ENCODE measurements at places on chromosomes 7 and 10. TPM values are rescaled to one million over a fixed set of nuclear protein-coding genes. Genes with fewer than 3 reads are reported as not detected.

EN2 gene
- not detected for total RNA-seq

LRRC17 gene
- not detected for total RNA-seq

RPEL1 gene
- total RNA-seq: not detected

RSBN1L gene
- total RNA-seq: 14.9 TPM

NKX1-2 gene
- not detected for total RNA-seq

DNA sequence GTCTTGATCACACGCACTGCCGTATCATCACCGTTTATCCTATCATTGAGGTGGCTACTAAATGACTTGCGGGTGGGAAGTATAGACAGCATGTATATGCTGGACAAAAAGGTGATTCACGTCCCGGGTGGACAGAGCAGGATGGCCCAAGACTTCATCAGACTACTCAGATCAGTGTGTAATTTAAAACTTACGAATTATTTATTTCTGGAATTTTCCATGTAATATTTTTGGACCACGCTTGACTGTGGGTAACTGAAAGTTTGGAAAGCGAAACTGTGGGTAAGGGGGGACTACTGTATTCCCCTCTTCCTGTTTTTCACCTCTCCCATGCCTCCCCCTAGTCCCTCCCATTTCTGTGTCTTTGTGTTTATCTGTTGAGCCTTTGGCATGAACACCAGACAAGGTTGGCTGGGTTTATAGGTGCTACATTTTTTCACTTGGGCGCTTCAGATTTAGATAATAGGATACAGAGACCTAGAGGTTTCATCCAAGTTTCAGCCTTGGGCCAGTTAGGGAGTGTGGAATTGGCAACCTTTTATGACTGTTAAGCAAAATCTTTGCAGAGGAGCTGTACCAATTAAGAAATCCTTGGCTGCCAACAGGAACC is 55.8 kb downstream of the RBM20 start:
- no peak for DNase-seq
- H3K36me3 ChIP-seq: no peaks in the 10 kb centered on the region
- H3K4me1 ChIP-seq: peaks cover 6% of the 10 kb centered on the region
- no peak overlapping the region for H3K27ac ChIP-seq
- no peak overlapping the region for H3K4me3 ChIP-seq

DNA sequence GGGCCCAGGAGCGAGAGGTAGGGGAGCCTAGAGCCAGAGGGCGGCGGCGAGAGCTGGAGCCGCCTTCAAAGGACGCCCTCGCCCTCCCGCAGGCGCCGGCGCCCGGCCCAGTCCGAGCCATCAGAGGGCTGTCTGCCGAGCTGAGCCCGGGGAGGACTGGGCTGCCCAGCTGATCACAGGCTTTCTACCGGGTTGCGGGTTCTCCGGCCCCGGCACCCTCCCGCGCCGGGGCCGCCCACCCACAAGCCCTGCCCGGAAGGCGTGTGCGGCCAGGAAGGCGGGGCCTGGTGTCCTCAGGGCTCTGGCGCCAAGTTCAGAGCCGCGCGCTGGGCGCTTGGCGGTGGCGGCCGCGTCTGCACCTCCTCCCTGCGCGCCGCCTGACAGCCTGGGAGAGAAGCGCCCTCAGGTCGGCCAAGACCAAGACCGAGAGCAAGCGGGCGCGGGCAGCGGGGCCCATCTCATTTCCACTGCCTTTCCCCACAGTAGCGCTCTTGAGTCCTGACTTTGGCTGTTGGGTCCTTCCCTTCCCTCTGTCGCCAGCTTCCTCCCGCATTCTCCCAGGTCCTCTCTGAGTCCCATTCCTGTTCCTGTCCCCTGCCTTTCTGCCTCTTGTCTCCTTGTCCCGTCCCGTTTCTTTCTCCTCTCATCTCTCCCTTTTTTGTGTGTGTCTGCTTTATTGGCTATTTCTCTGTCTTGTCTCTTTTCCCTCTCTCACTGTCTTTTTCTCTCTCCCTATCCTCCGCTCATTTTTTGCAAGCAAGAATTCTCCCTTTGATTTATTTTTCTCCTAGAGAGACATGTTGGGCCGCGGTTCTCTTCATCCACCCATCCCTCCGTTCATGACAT is 60.6 kb upstream of the MSMB start:
- H3K27ac ChIP-seq: peak overlapping the region; percentile 1
- H3K4me1 ChIP-seq: peaks cover 10% of the 10 kb centered on the region
- peaks cover 3% of the 10 kb centered on the region for H3K36me3 ChIP-seq

- no peak overlapping the region for H3K4me3 ChIP-seq
- H3K27me3 ChIP-seq: peaks cover 12% of the 10 kb centered on the region
- no peak overlapping the region for H3K27ac ChIP-seq
- no peak for DNase-seq
- H3K36me3 ChIP-seq: no peaks in the 10 kb centered on the region
Measured at GRCh38 chr10:77702166-77702565, 64.6 kb upstream of the KCNMA1 start.

DNA sequence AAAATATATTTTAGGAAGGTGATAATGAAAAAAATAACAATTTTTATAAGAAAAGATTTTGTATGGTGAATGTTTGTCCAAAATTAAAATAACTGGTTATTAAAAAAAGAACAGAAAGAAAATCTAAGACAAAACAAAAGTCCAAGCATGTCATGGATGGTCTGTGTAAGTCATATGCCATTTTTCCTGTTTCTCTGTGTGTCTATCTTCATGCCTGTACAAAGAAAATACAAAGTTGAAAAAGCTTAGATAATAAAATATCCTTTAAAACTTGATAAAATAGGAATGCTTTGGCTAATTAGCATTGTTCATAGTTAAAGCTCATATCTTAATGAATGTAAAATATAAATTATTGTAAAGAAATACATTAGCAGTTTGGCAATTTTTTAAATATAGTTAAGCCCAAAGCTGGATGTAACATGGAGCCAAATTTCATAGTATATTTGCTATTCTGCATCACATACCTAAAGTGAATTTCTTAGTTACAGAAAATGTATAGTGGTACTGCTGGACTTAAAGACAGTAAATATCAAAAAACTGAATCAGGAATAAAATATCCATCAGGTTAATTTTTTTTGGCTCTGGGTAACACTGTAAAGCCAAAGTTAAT is 661.1 kb downstream of the PCDH15 start:
- H3K36me3 ChIP-seq: no peaks in the 10 kb centered on the region
- H3K4me1 ChIP-seq: no peaks in the 10 kb centered on the region
- no peak overlapping the region for H3K4me3 ChIP-seq
- no peaks in the 10 kb centered on the region for H3K27me3 ChIP-seq
- no peak overlapping the region for H3K27ac ChIP-seq

DNA sequence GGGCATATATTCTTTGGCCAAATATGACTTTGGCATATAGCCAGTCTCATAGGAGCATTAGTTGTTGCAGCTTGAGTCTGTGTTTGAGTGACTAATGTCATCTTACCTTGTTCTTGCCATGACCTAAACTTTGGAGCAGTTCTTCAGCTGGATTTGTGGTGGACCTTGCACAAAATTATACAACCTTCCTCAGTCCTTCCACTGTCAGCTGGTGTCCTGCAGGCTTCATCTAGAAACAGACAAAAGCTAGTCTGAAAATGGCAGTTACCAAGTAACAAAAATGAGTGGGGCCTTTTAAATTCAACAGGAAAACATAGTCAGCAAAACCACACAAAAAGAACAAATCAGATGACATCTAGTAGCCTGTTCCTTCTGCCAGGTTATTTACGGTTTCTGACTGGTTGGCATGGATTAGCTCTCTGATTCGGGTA is 59.5 kb upstream of the HECTD2 start:
- H3K27ac ChIP-seq: no peak overlapping the region
- H3K36me3 ChIP-seq: peaks cover 2% of the 10 kb centered on the region
- DNase-seq: no peak
- H3K4me3 ChIP-seq: no peak overlapping the region
- peaks cover 12% of the 10 kb centered on the region for H3K27me3 ChIP-seq

GRCh38 chr7:55083206-55083605 is 64.4 kb downstream of the EGFR start:
- no peak overlapping the region for H3K27ac ChIP-seq
- peaks cover 33% of the 10 kb centered on the region for H3K27me3 ChIP-seq
- H3K36me3 ChIP-seq: no peaks in the 10 kb centered on the region
- peaks cover 17% of the 10 kb centered on the region for H3K4me1 ChIP-seq

- peaks cover 5% of the 10 kb centered on the region for H3K27me3 ChIP-seq
- H3K36me3 ChIP-seq: no peaks in the 10 kb centered on the region
- H3K27ac ChIP-seq: no peak overlapping the region
- no peak overlapping the region for H3K4me3 ChIP-seq
Measured at GRCh38 chr7:22783421-22783820, 39.2 kb downstream of the TOMM7 start.

GRCh38 chr10:91672021-91672608 is 39.2 kb upstream of the PPP1R3C start:
- H3K27ac ChIP-seq: no peak overlapping the region
- H3K4me3 ChIP-seq: no peak overlapping the region
- no peak for DNase-seq
- H3K36me3 ChIP-seq: no peaks in the 10 kb centered on the region
- peaks cover 6% of the 10 kb centered on the region for H3K27me3 ChIP-seq

DNA sequence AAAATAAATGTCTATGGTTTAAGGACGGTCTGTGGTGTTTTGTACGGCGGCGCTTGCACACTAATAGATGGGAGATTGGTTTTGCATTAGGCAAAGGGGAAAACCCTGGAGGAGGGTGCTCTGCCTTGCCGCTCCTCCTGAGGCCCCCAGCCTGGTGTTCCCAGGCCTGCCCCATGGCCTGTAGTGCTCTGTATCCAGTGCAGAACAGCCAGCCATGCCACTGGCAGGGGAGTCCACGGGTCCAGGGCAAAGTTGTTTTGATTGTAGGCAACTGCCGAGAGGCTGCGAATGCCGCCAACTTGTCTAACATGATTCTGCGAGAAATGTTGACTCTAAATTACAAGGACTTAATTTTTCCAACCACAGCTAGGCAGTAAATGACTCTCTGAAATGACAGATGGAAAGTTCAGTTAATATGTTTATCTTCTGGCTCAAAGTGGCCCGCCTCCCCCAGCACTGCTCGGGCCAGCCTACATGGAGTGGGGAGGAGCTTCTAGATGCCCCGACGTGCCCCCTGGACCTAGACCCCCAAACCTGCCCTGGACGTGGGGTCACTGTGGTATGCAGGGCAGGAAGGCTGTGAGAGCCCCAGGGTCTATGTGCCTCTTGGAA is 104.6 kb upstream of the GDF10 start:
- H3K27me3 ChIP-seq: no peaks in the 10 kb centered on the region
- no peak overlapping the region for H3K27ac ChIP-seq
- H3K4me1 ChIP-seq: peaks cover 18% of the 10 kb centered on the region
- H3K4me3 ChIP-seq: peak overlapping the region; percentile 41
- H3K36me3 ChIP-seq: no peaks in the 10 kb centered on the region
- DNase-seq: peak; percentile 43

DNA sequence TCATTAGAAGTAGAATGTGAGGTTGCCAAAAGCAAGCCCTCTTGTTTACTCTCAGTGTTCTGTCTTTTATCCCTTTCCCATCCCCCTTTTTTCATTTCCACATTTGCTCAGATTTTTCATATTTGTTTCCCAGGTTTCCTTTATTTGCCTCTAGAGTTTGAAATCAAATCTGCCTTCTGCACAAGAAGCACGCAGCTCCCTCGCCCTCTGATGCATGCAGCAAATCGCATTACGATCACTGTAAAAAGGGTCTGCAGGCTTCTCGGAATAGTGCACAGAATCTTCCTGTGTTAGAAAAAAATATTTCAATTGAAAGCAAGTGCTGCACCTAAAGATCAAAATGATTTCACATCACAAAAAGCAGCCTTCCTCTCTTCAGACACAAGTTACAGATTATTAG is 129.0 kb downstream of the GPAM start:
- no peak overlapping the region for H3K4me3 ChIP-seq
- H3K27me3 ChIP-seq: peaks cover 4% of the 10 kb centered on the region
- H3K36me3 ChIP-seq: no peaks in the 10 kb centered on the region
- no peaks in the 10 kb centered on the region for H3K4me1 ChIP-seq
- no peak for DNase-seq
- H3K27ac ChIP-seq: no peak overlapping the region

- H3K36me3 ChIP-seq: no peaks in the 10 kb centered on the region
- H3K4me1 ChIP-seq: no peaks in the 10 kb centered on the region
- H3K27me3 ChIP-seq: peaks cover 24% of the 10 kb centered on the region
- H3K27ac ChIP-seq: no peak overlapping the region
- no peak for DNase-seq
Measured at GRCh38 chr7:149733924-149734790, 39.2 kb downstream of the ZNF467 start.

GRCh38 chr10:115975506-115975905 is 297.5 kb downstream of the GFRA1 start:
- no peak for DNase-seq
- H3K4me3 ChIP-seq: no peak overlapping the region
- no peaks in the 10 kb centered on the region for H3K27me3 ChIP-seq
- no peaks in the 10 kb centered on the region for H3K36me3 ChIP-seq

- H3K36me3 ChIP-seq: peaks cover 30% of the 10 kb centered on the region
- H3K4me3 ChIP-seq: peak overlapping the region; percentile 71
- peak overlapping the region; percentile 69 for H3K27ac ChIP-seq
- H3K27me3 ChIP-seq: no peaks in the 10 kb centered on the region
Measured at GRCh38 chr7:32515890-32516550, 20.7 kb downstream of the AVL9 start.

DNA sequence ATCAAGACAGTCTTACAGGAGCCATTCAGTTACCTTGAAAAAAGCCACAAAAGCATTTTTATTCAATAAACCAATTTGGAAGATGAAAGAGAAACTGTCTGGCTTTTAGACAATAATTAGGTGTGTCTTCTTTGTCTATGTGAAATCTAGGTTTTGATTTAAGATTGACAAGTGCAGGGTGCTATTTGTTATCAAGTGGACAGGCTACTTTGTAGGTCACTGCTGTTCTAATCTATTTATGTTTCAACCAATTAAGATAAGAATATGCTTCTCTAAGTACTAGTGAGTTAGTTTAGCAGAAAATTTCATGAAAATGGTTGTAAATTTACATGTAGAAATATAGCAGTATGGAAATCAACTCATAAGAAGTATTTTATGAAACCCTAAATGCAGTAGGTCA is 177.5 kb downstream of the CACNA2D1 start:
- H3K4me1 ChIP-seq: no peaks in the 10 kb centered on the region
- no peaks in the 10 kb centered on the region for H3K27me3 ChIP-seq
- H3K4me3 ChIP-seq: no peak overlapping the region
- no peak overlapping the region for H3K27ac ChIP-seq
- no peak for DNase-seq
- no peaks in the 10 kb centered on the region for H3K36me3 ChIP-seq

DNA sequence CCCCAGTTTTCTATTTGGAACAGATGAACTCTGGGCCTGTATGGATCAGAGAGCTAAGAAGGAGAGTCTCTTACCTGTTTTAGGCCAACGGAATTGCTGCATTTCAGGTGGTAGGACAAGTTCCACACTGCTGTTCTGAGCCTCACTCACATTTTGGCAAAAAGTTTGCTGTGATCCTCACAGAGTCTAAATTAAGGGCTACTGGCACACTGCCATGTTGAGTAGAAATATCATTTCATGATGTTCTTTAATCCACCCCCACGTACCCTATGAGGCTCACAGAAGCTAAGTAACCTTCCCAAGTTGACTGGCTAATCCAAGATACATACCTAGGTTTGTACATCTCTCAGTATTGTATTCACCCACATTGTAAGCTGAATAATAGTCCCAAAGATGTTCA is 447.2 kb downstream of the INHBA start:
- no peaks in the 10 kb centered on the region for H3K36me3 ChIP-seq
- H3K4me1 ChIP-seq: no peaks in the 10 kb centered on the region
- no peaks in the 10 kb centered on the region for H3K27me3 ChIP-seq
- no peak overlapping the region for H3K27ac ChIP-seq
